Heart left ventricle (tissue), 16 donors: ENCODE measurements at places on chromosomes 16 and 17. TPM values are rescaled to one million over a fixed set of nuclear protein-coding genes. Genes with fewer than 3 reads are reported as not detected.

DNA sequence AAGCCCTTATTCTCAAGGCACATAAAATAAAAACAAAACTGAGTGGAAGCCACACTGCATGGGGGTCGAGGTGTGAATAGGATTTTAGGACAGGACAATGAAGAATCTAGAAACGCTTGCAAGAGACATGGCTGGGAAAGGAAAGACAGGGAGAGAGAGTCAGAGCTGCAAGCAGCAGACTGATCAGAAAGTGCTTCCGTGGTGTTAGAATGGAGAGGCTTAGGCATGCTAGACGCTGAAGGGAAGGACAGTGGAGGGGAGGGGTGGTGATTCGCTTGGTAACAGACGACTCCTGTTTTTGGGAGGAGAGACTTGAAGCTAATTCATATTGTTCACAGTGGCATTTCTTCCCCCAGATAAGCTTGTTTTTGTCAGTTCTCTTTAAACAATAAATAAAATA, 173.5 kb downstream of the AIPL1 start:
- no peak for DNase-seq

DNA sequence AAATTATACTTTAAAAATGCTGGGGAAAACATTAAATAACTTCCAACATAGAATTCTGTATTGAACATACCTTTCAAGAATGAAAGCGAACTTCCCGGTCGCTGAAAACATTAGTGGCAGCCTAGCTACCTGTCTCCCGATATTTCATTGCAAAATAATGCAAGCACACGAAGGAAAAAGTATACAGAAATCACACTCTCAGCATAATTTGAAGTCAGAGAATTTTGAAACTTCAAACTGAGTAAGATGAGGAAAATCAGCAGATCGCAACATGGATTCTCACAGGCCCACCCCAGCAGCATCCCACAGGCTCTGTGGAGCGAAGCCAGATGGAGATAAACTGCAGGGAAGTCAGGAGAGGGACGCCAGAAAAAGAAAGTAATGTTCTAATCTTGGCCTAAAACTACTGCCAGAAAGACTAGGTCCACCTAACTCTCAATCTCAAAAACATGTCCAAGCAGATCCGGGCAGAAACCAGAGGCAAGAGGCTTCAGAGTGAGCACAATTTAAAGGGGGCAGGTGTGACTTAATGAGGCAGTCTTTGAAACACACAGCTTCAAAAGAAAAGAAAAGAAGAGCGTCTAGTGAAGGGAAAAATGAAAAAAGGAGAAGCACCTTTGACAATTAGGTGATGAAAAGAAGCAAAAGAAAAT, 4.8 kb upstream of the GOSR1 start:
- DNase-seq: no peak

- no peak for DNase-seq
These were observed 650.4 kb downstream of the WWOX start for GRCh38 chr16:78749745-78750268.

- no peak for DNase-seq
These were observed 1.5 kb upstream of the BICDL2 start for GRCh38 chr16:3038256-3038655.

The MYO19 gene
- polyA plus RNA-seq: 21.1 TPM
